Activated CD4-positive, alpha-beta T cell treated with anti-CD3 and anti-CD28 coated beads, Interleukin-2, amount 50 U/mL, for 16 hours (primary cell): ENCODE measurements at places on chromosomes 1 and 21.

GRCh38 chr1:243244432-243244841 is 10.6 kb downstream of the CEP170 start:
- no peak for DNase-seq

DNA sequence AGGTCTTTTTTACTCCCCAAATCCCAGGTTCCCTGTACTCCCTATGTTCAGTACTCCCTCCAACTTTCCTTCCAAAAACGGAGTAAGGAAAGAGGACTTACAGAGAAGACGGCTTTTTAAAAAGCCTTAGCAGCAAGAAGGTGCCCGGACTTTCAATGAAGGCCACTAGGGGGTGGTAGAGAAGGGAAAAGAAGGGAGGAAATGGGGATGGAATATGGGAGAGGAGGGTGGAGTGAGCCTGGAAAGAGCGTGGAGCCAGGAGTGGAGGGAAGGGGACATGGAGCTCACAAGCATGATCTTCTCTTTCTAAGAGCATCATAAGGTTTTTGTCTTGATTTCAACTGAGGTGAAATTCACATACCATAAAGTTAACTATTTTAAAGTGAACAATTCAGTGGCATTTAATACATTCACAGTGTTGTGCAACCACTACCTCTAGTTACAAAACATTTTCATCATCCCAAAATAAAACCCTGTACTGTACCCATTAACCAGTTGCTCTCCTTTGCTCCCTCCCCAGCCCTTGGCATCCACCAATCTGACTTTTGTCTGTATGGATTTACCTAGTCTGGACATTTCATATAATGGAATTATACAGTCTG is 129.9 kb downstream of the ZNF281 start:
- peak; percentile 17 for DNase-seq

- DNase-seq = no peak
These were observed 19.3 kb downstream of the TRMT13 start for GRCh38 chr1:100152271-100152670.

DNA sequence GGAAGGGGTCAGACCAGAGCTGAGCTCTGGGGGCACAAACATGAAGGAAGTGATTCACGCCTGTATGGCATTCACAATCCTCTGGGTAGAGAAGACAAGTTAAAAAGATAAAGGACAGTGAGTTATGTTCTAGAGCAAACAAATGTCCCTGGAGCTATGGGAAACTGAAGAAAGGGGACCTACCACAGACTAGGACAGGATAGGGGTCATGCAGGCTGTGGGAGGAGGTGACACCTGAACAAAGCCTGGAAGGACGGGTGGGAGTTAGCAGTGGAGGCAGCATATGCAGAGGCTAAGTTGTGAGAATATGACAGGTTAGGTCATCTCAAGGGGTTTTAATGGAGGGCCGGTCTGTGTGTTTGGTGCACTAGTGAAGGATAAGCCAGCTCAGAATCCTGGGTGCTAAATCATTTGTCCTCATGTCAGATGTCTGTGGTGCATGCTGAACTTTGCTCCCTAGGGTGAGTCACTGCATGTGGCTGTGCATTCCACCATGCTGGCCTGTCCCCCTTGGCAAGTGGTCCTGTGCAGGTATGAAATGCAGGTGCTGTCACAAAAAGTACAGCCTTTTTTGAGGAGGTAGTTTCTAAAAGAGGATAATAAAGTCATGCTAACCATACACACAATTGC is 28.5 kb downstream of the TNN start:
- DNase-seq = no peak

DNA sequence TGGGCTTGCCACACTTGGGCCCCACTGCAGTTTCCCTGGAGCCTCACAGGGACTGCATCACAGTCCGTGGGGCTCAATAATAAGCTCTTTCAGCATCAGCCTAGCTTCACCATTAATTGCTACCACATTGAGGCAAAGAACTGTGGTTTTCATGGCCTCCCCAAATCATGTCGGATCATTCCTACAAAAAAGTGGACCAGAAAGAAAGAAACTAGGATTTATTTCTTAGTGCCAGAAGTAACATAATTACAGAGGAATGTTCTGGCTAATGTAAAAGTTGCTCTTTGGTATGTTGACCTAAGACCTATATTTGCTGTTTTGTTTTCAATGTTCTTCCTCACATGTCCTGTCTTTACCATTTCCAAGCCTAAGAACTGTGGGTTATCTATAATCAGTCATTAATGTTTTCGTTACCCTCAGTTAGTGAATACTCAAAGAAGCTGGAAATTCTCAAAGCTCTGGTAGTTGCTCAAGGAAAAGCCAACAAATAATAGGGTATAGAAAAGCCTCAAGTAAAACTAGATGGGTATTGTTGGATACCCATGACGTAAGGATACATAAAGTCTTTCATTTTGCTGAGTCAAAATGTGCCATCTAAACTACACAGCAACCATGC is 173.9 kb downstream of the LTN1 start:
- DNase-seq = no peak

GRCh38 chr21:36745459-36745858 is 46.5 kb downstream of the SIM2 start:
- DNase-seq = no peak

DNA sequence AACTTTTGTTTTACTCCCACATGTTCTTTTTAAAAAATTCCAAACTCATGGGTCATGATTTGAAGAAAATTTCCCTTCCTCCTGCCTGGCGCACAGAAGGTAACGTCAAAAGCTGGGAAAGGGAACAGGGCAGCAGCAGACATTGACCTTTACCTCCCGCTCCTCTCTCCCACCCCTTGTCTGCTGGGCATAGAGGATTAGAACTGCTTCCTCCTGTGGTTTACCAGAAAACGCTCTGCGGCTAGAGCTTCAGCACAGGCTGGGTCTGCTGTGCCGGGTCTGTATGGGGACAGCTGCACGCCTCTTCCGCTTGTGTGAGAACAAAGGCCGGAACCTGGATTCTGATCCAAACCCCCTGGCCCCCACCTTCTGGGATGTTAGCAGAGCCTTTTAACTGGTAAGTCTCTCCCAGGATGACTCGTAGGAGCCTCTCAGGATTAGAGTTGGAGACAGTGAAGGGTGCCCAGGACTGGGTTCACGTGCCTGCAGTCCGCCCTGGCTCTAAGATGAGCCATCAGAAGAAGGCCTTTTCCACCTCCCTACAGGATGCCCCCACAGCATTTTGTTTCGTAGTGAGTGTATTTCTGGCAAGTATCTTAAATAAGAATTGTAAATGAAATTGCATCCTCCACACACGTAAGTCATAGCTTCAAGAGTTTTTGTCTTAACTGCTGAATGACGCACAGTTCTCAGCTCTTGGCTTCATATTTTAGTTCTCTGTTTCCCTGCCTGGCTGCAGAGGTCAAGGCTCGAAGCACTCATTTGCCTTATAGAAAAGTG is 5.2 kb downstream of the H6PD start:
- peak; percentile 78 for DNase-seq

DNA sequence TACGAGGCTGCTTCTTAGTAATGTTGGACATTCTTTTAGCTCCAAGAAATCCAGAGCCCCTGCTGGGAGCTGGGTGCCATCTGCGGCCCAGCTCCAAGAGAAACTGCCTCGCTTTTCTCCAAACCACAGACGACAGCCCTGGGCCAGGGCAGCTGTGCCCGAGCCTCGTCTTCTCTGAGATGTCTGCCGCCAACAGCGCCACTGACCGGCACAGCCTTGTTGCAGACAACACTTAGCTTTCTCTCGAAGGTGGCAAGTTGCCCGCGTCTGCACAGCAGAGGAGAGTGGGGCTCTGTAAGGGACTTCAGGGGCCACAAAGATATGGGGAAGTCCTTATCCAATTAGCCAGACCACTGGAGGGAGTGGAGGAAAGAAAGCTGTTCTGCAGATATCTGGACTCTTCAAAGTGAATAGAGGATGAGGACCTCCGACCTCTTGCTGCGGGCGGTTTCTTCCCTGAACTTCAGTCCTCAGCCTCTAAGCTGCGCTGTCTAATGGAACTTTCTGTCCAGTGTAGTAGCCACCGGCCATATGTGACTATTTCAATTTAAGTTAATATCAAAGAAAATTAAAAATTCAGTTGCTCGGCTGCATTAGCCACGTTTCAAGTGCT is 63.9 kb upstream of the DISP3 start:
- no peak for DNase-seq

GRCh38 chr1:214010197-214010573 is 22.4 kb downstream of the PROX1 start:
- no peak for DNase-seq

DNA sequence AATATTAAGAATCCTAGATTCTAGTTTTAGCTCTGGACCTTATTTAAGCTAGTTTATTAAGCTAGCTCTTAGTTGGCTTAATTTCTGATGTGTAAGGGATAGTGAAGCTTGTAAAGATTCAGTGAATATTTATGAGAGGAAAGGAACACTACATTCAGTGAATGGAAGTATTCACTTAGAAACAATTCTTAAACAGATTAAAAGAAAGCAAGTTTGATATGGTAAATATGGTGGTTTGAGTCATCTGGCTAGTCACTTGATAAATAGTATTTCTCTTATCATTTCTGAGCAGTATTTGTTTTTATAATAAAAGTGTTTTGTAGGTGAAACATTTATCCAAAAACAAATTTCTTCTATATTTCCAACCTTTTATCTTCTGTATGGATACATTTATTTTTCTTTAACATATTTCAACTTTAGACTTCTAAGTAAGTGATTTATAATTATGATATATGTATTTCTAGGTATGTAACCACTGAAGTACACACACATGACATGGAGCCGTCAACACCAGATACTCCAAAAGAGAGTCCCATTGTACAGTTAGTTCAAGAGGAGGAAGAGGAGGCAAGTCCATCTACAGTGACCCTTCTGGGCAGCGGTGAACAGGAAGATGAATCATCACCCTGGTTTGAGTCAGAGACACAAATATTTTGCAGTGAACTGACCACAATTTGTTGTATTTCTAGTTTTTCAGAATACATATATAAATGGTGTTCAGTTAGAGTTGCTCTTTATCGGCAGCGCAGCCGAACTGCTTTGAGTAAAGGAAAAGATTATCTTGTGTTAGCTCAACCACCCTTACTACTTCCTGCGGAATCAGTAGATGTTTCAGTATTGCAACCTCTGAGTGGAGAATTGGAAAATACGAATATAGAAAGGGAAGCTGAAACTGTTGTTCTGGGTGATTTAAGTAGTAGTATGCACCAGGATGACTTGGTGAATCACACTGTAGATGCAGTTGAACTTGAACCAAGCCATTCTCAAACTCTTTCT is 55.6 kb downstream of the SUCO start:
- DNase-seq = peak; percentile 76

DNA sequence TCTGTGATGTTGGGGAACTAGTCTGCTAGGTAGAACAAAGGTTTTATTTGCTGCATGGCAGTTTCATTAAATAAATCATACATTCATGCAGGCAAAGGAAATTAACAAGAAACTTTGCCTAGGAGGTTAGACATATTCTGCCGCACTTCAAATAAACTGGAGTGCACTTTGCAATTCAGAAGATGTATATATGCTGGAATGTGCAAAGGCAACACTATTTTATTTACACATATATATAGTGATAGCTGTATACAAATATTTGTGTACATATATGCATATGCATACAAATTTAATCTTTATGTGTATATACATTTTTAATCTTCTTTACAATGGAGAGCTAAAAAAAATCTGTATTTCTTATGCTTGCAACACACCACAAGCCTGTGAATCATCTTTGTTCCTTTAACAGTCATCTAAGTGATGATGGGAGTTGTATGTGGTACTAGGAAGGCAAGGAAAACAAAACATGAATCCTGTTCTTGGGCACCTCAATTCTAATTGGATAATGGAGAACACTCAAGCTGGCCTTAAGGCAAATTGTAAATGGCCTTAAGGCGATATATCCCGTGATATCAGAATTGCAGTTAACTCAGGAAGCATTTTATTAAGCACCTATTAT is 605.8 kb upstream of the CAMK1G start:
- DNase-seq = no peak

- DNase-seq = no peak
These were observed 452.6 kb downstream of the PTBP2 start for GRCh38 chr1:97174039-97174704.

GRCh38 chr1:117618450-117619122 is 12.7 kb downstream of the TENT5C start:
- DNase-seq = peak; percentile 70

DNA sequence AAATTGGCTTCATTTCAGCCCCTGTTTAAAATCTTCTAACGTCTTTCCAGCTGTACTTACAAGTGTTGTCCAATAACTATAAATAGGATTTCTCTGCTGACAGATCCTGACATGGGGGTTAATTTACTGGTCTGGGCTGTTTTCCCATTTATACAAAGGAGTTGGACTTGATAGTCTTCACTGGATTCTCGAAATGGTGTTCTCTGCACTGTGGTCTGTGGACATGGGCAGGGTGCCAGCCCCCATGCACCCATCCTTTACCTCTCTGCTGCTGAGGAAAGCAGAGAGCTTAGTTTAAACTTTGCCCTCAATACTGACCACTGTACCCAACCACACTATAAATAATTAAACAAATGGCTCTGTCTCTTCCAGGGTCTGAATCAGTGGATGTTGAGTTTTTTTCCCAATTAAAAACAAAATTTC is 5.2 kb downstream of the DIO1 start:
- DNase-seq = no peak

GRCh38 chr1:163823017-163823416 is 501.3 kb downstream of the NUF2 start:
- DNase-seq = no peak

DNA sequence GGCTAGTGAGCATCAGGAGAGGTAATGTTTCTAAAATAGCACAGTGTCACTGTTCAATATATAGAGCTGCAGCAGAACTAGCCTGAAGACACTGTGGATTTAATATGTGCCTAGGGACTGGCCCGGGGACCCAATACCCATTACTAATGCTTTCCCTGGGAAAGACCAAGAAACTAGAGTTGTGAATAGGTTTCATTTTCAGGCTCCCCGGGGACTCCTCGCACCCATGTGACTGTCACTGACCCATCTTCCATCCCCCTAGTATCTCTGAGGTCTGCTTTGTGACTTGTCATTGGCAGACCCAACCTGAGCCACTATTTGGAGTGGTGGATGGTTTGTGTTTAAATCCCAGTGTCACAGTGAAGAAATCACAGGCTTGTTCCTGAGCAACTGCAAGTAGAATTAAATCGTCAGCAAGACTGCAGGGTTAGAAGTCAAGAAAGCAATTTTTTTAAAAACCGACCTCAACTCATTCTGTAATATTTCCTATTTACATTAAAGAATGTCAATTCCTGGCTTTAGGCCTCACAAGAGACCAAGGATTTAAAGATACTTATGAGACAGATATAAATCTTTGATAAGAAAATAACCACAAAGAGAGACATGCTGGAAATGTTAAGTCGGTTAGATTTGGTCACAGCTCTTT is 130.0 kb upstream of the TNR start:
- no peak for DNase-seq

DNA sequence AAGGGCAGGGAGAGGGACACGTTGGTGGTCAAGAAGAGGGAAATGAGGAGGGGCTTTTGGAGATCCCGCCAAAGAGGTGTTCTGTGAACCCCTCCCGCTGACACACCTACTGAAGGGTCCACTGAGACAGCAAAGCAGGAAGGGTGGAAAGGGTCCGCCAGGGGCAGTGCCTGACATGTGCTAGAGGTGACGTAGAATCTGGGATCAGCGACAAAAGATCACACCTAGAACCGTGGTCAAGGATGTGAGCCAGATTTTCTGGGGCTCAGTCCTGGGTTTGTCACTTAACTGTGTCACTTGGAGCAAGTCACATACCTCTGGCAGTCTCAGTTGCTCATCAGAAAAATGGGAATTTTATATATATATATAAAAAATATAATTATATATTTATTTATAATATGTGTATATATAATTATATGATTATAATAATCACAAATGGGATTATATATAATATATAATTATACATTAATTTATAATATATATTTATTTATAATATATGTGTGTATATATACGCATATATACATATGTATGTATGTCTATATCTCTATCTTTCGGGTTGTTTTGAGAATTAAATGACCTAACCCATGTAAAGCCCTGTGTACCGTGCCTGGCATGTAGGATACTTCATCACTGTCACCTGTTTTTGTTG is 35.0 kb upstream of the ATP5PO start:
- peak; percentile 49 for DNase-seq
